ENCODE measurements at places on chromosomes 5 and 9.
A peak's percentile ranks its signal among the peaks of the same experiment; 100 is the strongest.

DNA sequence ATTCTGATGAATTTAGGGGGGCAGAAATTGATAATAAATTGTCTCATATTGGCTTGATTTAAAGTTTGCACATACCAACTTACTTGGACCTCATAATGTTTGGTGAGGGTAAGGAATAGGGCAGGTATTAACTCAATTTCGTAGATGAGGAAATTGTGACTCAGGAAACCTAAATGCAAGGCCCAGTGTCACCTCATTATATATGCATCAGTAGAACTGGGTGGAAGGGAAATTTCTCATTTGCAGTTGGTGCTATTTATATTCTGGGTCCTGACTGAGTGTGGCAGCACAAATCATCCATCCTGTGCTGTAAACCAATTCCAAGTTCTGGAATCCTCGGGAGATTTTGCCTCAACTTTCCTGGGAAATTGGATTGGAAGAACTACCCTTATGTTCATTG lies 103.0 kb downstream of the SPATA31D1 start:
- no peak for DNase-seq

GRCh38 chr9:108776920-108777639 lies 78.7 kb downstream of the ACTL7B start:
- DNase-seq, result peak; percentile 36

DNA sequence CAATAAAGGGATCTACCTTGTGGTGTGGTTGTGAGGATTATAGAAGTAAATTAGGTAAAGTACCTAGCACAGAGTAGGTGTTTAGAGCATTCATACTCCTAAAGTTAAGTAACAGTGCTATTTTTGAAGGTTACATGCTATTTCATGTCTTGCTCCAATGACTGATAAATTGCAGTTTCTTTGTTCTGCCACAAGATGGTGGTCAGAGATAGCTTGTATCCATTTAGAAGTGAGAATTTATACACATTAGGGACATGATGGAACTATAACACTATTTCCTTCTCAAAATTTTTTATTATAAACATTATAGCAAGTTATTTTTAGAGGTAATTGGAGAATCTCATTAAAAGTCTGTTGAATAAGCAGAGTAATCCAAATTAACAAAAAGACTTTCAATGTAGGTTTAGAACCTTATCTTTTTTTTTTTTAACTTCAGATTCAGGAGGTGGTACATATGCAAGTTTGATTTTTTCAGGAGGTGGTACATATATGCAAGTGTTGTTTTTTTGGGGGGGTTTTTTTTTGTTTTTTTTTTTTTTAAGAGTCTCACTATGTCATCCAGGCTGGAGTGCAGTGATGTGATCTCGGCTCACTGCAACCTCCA lies 17.1 kb downstream of the MTREX start:
- peak; percentile 62 for DNase-seq

- DNase-seq, result no peak
These were observed 7.9 kb downstream of the RACK1 start for GRCh38 chr5:181235689-181236366.
